Skeletal muscle cell (primary cell): ENCODE measurements at places on chromosomes 6 and 20.

- DNase-seq: no peak
These were observed 92.2 kb upstream of the F13A1 start for GRCh38 chr6:6412700-6413099.

- no peak for DNase-seq
These were observed 1.8 kb downstream of the OOEP start for GRCh38 chr6:73367761-73368355.

GRCh38 chr6:169243186-169243585, 10.5 kb downstream of the THBS2 start:
- no peak for DNase-seq

- no peak for DNase-seq
These were observed 9.8 kb downstream of the FOXS1 start for GRCh38 chr20:31835554-31835953.

- DNase-seq: no peak
These were observed 920 bp upstream of the EPHA7 start for GRCh38 chr6:93420163-93420795.

DNA sequence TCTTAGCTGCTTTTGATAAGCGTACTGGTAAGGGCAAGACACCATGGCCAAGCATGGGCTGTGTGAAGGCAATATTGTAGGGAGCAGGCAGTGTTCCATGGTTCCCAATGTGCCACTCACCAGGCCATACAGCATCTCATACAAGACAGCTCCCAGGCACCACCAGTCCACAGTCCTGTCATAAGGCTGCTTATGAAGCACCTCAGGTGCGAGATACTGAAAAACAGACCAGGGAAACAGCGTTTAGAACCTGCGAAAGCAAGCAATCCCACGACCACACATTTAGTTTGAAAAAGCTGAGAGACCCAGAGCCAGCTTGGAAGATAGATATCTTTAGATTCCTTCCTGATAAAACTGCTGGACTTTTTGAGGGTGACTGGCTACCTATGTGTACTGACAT, 119.1 kb upstream of the SLC2A12 start:
- DNase-seq: no peak

DNA sequence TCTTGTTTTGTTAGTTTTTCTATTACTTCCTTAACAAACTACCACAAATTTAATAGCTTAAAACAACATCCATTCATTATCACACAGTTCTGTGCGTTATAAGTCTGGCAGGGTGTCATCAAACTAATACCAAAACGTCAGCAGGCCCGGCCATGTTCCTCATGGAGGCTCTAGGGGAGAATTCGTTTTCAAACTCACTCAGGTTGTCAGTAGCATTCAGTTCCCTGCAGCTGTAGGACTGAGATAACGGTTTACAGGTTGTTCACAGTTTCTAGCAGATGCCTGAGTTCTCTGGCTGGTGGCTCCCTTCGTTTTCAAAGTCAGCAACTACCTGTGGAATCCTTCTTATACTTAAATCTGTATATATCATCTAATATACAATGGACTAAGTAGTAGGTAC, 72.5 kb upstream of the PRSS16 start:
- no peak for DNase-seq

GRCh38 chr6:88749849-88750248, 213.6 kb downstream of the RNGTT start:
- DNase-seq: no peak

DNA sequence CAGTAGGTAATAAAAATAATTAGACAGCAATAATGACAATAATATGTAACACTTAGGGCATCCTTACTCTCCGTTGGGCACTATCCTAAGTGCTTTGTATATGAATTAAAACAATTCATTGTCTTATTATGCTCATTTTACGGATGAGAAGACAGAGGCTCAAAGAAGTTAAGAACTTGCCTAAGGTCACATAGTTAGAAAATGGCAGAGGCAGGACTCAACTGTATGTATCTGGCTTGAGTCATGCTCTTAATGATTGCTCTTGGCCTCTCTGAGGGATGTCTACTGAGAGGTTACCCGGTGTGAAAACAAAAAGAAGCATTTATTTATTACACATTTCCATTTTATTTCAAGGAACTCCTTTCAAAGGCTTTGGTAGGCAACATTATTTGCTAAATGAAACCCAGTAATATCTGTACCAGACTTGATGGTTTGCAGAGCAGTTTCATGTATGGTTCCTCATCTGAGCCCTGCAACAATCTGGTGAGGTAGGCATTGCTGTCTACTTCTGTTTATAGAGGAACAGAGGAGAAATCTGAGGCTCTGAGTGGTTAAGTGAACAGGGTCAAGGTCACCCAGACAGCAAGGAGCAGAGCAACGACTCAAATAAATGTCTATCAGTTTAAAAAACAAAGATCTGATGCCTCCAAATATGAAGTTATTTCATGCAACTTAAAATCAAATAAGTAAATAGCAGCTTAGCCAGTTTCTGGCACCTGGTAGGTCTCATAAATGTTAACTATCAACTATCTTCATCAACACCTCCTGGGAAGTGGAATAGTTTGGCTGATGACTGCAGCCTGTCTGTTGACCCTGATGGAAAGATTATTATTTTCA, 4.2 kb upstream of the PARD6B start:
- DNase-seq: no peak

DNA sequence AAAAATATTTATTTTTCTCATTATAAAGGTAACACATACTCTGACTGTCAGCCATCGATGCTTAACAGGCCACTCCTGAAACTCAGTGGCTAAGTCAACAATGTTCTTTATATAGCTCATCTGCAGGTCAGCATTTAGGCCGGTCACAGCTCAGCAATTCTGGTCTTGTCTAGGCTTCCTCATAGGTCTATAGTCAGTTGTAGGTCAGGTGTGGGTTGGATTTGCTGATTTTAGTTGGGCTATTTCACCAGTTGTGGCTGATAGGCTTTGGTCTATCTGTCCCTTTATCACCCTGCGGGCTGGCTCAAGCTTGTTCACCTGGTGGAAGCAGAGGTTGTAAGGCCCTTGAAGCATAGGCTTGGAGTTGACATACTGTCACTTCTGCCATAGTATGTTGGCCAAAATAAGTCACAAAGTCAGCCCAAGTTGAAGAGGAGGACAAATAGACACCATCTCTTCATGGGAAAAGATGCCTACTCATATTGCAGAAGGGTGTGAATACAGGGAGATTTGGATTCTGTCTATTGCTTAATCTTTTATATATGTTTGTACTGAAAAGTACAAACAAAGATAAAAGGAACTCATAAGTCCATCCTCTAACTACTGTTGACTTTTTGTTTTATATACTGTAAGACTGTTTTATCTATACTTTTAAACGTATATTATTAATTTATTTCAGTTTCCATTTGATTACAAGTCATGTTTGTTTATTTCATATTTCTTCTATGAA, 75.0 kb downstream of the BCKDHB start:
- no peak for DNase-seq

DNA sequence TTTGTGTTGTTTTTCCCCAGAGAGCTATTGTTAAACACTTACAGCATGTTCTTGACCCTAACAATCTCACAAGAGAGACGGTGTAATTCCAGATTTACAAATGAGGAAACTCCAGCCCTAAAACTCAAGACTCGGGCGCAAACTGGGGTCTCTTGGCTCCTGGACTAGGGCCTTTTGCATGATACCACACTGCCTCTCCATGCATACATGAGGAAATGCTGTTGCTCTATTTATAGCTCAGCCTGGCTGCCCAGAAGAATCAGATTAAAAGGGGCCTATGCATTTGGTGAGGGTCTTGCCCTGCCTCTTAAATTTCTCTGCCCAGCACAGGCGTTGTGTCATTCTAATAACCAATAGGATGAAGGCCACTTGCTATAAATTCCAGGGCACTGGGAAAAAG, 30.5 kb upstream of the SNRPB2 start:
- no peak for DNase-seq

GRCh38 chr6:80472271-80472670, 365.8 kb downstream of the BCKDHB start:
- DNase-seq: no peak

DNA sequence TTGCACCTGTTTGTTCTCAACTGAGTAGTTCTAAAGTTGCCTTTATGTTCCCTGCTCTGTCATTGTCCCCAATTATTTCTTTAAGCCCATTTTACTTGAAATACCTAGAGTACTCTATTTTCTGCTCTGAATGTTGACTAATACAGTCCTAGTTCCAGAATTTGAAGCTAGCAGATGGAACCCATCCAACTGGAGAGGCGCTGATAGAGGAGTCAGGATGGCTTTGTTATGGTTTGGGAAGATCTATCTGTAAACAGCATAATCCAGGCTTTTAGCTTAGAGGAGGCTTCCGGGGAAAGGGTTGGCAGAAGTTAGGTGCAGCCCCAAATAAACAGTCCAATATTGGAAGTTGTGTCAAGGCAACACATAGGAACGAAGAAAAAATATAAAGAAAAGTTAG, 927.7 kb downstream of the TFAP2A start:
- no peak for DNase-seq
